ENCODE measurements at places on chromosomes 12 and 14. TPM values are rescaled to one million over a fixed set of nuclear protein-coding genes. Genes with fewer than 3 reads are reported as not detected.
A peak's percentile ranks its signal among the peaks of the same experiment; 100 is the strongest.

DNA sequence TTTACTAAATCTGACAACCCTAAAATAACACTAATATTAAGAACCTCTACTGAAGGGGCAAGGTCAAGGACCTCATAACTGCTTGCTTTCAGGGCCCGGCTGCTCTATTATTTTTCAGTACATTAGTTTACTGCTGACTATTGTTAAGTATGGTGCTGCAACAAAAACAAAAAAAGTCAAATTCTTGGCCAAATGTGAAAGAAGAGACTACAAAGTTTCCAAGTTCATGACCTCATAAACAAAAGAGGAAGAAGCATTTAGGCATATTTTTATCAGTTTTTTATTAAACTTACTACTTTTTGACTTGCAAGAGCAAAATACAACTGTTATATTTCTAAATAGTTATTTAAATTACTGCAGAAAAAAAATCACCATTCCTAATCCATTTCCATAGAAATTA is 109.8 kb upstream of the GPHB5 start:
- no peak for DNase-seq
- no peaks in the 10 kb centered on the region for H3K4me1 ChIP-seq
- H3K27ac ChIP-seq: no peak overlapping the region
- H3K27me3 ChIP-seq: no peaks in the 10 kb centered on the region
- no peaks in the 10 kb centered on the region for H3K36me3 ChIP-seq
- no peak overlapping the region for H3K4me3 ChIP-seq

DNA sequence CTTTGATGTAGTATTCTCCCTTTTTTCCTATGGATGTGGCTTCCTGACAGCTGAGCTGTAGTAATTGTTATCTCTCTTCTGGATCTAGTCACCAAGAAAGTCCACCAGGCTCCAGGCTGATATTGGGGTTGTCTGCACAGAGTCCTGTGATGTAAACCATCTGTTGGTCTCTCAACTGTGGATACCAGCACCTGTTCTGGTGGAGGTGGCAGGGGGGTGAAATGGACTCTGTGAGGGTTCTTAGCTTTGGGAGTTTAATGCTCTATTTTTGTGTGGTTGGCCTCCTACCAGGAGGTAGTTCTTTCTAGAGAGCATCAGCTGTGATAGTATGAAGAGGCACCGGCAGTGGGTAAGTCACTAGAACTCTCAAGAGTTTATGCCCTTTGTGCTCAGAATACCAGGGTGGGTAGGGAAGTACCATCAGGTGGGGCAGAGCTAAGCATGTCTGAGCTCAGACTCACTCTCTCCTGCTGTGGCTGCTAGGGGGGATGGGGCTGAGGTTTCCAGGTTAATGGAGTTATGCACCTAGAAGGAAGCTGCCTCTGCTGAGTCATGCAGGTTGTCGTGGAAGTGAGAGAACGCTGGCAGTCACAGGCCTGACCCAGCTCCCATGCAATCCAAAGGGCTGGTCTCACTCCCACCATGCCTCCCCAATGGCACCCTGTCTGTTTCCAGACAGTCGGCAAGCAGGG is 3.0 kb upstream of the TAS2R14 start:
- peak overlapping the region; percentile 86 for H3K27ac ChIP-seq
- peak overlapping the region; percentile 29 for H3K4me3 ChIP-seq
- H3K36me3 ChIP-seq: no peaks in the 10 kb centered on the region
- H3K27me3 ChIP-seq: no peaks in the 10 kb centered on the region
- DNase-seq: peak; percentile 78
- peaks cover 42% of the 10 kb centered on the region for H3K4me1 ChIP-seq

The NUP37 gene
- 77.5 TPM for total RNA-seq

DNA sequence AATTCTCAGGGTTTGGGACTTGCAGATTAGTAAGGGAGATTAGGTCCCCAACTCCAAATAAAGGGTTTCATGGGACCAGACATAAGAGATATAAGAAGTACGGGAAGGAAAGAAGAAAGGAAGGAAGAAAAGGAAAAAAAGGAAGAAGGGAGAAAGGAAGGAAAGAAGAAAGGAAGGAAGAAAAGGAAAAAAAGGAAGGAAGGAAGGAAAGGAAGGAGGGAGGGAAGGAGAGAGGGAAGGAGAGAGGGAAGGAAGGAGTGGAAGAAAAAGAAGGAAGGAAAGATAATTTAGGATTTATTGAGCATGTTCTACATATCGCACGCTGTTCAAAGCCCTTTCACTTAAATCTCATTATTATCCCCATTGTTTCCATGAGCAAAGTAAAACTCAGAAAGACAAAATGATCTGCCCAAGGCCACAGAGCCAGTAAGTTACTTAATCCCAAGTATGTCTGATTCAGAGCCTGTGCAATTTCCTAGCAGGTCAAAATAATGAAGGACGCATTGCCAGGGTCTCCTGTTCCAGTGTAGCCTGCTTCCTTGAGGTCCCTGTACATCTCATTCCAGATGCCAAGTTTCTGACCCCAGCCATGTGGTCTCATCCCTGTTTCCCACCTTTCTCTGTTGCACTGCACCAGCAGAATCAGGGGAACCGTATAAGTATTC is 3.9 kb upstream of the HDAC7 start:
- H3K4me1 ChIP-seq: peaks cover 54% of the 10 kb centered on the region
- H3K27me3 ChIP-seq: no peaks in the 10 kb centered on the region
- DNase-seq: no peak
- H3K4me3 ChIP-seq: no peak overlapping the region
- H3K27ac ChIP-seq: no peak overlapping the region

GRCh38 chr12:120278137-120279069 is 12.9 kb upstream of the PXN start:
- no peaks in the 10 kb centered on the region for H3K27me3 ChIP-seq
- no peaks in the 10 kb centered on the region for H3K4me1 ChIP-seq

The IL23A gene
- 0.59 TPM for total RNA-seq

The GLIPR1 gene
- total RNA-seq: 0.39 TPM

DNA sequence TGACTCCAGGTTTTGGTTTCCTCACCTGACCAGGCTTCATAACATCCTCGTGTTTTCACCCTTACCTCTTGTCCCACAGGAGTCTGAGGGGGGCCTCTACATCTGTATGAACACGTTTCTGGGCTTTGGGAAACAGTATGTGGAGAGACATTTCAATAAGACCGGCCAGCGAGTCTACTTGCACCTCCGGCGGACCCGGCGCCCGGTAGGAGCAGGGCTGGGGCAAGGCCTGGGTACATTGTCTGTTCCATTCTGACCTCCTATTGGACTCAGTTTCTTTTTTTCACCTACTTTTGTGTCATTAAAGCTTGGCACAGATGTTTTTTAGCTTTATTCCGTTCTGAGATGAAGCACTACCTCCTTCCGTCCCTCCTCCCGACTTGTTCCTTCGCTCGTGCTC is 3.4 kb downstream of the USP5 start:
- no peak for DNase-seq
- H3K27me3 ChIP-seq: no peaks in the 10 kb centered on the region
- no peak overlapping the region for H3K4me3 ChIP-seq
- H3K4me1 ChIP-seq: peaks cover 11% of the 10 kb centered on the region
- no peak overlapping the region for H3K27ac ChIP-seq

The SPIC gene
- not detected for total RNA-seq

- peaks cover 4% of the 10 kb centered on the region for H3K4me1 ChIP-seq
- no peaks in the 10 kb centered on the region for H3K27me3 ChIP-seq
- no peak overlapping the region for H3K4me3 ChIP-seq
- H3K27ac ChIP-seq: no peak overlapping the region
These were observed 171.4 kb downstream of the NDUFA12 start for GRCh38 chr12:94832105-94832504.

DNA sequence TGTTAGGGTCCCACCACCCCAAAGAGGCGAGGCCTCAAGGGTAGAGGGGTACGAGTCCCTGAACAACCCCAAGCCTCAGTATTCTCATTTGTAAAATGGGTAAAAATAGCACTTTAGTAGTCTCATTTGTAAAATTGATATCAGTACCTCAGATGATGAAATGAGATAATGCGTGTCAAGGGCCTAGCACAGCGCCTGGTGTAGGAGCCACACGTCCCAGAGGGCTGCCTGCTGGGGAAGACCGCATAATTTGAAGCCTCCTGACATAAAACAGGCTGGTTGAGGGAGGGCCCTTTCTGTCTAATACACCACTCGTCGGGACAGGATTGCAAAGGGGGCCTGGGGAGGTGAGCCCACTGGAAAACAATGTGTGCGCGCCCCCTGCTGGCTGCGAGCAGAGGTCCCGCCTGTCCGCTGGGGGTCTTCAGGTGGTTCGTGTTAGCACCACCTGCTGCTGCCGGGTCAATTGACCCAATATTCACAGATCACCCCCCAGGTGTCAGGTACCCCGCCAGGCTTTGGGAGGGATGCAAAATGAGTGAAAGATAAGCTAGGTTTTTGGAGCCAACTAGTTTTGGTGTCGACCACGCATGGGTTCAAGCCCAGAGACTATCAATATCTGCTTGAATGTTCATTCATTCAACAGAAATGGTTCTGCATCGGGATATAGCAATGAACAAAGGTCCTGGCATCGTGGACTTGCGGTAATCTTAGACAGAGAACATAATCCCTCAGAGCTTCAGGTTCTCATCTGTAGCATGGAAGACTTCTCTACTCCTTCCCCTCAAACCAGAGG is 24.7 kb upstream of the IRF2BPL start:
- H3K36me3 ChIP-seq: no peaks in the 10 kb centered on the region
- H3K27ac ChIP-seq: peak overlapping the region; percentile 50
- DNase-seq: no peak
- no peaks in the 10 kb centered on the region for H3K27me3 ChIP-seq
- H3K4me1 ChIP-seq: peaks cover 33% of the 10 kb centered on the region
- no peak overlapping the region for H3K4me3 ChIP-seq
